NCI-H2171 (cell line): ENCODE measurements at places on chromosomes 4 and X.
A peak's percentile ranks its signal among the peaks of the same experiment; 100 is the strongest.

DNA sequence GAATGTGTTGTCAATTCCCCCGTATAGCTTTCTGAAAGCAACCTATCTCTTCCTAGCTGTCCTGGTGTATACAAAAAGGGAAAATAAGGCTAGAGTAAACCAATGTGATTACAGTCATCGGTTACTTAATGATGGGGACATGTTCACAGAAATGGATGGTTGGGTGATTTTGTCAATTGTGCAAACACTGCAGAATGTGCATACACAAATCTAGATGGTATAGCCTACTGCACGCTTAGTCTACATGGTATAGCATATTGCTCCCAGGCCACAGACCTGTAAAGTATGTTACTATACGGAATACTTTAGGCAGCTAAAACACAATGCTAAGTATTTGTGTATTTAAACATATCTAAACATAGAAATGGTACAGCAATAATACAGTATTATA is 5.1 kb downstream of the DTHD1 start:
- DNase-seq, result no peak

- no peak for DNase-seq
Measured at GRCh38 chr4:146308951-146309350, 94.6 kb downstream of the REELD1 start.

DNA sequence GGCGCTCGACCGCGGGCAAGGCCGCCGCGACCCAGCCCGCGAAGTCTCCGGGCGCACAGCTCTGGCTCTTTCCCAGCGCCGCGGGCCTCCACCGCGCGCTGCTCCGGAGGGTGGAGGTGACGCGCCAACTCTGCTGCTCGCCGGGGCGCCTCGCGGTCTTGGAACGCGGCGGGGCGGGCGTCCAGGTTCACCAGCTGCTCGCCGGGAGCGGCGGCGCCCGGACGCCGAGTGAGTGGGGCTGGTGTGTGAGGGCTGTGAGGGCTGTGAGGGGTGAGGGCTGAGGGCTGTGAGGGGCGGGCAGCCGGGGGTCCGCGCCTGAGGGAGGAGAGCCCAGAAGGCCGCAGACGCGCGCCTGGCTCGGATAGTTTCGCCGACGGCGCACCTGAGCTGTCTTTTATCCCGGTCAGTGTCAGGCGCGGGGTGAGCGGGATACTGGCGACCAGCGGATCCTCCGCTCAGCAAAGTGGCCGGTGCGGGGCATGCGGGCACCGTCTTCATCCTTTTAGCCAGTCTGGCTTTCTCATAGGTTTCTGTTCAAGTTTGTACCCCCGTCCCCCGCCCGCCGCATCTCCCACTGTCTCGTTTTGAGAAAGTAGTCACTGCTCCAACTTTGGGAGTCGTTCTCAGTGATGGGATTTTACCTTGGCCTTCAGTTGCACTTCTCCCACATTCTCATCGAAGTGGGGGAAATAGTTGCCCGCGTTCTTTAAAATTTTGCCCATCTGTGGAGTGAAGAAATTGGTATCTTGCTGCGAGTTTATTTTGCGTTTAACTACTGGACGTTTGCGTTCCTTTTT is 586 bp downstream of the HERC5 start:
- DNase-seq, result no peak

DNA sequence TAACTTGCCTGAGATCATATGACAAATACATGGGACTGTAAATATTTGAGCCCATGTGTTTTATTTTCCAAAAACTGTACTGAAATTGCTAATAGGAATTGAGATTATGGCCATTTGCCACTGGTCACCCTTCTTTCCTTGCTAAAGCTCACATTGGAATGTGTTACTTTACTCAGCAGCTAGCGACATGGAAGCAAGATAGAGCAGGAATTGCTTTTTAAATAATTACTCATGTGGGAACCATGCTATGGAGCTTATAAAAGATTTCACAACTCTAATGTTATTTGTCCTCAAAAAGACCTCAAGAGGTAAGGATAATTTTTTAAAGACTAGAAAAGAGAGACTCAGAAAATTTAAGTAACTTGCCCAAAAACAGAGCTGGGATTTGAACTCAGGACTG is 48.8 kb upstream of the AFAP1 start:
- DNase-seq, result no peak

DNA sequence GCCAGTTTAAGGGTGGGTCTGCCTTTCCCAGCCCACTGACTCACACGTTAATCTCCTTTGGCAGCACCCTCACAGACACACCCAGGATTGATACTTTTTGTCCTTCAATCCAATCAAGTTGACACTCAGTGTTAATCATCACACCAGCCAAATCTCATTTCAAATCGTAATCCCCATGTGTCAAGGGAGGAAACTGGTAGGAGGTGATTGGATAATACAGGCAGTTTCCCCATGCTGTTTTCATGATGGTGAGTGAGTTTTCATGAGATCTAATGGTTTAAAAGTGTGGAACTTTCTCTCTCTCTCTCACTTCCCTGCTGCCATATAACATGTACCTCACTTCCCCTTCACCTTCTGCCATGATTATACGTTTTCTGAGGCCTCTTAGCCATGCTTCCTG is 647.2 kb upstream of the FRG1 start:
- no peak for DNase-seq

- DNase-seq, result no peak
Measured at GRCh38 chrX:46941341-46941740, 29.1 kb downstream of the JADE3 start.

DNA sequence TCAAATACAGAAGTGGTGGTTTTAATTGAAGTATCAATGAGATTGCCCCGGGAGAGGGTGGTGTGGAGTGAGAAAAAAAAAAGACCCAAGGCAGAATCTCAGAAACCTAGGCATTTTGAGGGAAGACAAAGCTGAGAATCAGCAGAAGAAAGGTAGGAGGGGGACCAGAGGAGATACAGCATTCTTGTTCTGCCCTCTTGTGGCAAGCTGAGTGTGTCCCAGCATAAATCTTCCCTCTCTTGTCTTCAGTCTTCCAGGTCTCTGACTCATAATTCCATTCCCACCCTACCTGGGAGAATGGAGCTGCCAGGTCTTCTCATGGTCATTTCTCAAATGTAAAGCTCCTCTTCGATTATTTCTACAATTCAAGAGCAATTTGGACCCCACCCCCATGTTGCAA is 32.7 kb upstream of the MAGED1 start:
- no peak for DNase-seq

DNA sequence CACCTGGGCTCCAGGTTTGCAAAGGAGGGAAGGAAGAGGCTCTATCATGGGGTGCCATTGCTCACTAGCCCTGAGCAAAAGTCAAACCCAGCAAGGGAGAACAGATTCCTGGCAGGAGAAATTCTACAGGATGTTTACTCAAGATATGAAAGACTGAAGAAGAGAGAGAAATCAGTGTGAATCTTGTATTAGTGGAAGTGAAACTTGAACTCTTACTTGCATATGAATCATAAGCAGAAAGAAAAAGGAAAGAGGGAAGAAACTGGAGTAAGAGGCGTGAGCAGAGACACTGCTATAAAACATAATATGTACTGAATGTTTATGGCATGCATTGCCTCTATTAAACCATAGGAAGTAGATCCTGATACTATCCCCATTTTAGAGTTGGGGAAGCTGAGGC is 60.9 kb downstream of the C4orf46 start:
- DNase-seq, result no peak

- DNase-seq, result no peak
Measured at GRCh38 chrX:39144323-39144722, 343.1 kb downstream of the MID1IP1 start.

GRCh38 chrX:8500203-8500602 is 35.6 kb downstream of the VCX3B start:
- no peak for DNase-seq

DNA sequence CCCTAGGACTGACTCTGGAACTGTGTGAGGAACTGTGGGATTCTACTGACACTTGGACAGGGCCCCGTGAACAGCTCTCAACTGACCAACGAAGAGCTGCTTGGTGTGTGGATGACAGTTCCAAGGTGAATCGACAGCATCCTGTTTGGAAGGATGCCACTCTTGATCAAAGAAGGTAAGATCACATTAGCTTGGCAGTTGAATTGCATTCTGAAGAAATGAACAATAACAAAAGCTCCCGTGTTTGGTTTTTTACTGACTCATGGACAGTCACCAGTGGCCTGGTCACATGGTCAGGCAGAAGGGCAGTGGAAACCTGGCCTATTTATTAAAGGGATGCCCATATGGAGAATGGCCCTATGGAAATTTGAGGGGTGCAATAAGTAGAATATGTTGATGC is 33.1 kb upstream of the GPR34 start:
- DNase-seq, result no peak

DNA sequence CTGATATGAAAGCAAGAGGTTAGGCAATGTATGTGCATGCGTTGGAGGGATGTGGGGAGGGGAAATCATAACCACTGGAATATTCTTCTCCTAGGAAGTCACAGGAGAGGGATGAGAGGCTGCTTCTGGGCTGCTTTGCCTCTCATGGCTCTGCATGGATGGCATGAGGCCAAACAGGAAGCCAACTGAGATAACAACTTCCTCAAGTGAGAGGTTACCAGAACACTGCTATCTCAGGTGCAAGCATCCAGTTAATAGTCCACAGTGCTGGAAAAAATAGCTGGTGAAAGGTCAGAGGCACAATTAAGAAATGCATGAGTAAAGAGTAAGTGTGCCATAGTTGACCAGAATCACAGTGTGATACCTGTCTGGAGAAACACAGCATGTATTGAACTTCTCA is 113.3 kb downstream of the ELOVL6 start:
- DNase-seq, result no peak

GRCh38 chr4:150888217-150888616 is 126.9 kb downstream of the LRBA start:
- no peak for DNase-seq

- peak; percentile 8 for DNase-seq
Measured at GRCh38 chr4:169810325-169811323, 52.9 kb upstream of the HPF1 start.

DNA sequence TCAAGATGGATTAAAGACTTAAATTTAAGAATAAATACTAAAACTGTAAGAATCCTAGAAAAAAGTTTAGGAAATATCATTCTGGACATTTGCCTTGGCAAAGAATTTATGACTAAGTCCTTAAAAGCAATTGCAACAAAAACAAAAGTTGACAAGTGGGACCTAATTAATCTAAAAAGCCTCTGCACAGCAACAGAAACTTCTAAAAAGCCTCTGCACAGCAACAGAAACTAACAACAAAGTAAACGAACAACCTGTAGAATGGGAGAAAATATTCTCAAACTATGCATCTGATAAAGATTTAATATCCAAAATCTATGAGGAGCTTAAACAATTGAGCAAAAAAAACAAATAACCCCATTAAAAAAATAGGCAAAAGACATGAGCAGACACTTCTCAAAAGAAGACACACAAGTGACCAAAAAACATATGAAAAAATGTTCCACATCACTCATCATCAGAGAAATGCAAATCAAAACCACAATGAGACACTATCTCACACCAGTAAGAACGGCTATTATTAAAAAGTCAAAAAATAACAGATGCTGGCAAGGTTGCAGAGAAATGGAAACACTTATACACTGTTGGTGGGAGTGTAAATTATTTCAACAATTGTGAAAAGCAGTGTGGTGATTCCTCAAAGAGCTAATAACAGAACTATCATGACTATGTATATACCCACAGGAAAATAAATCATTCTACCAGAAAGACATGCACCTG is 5.5 kb upstream of the OPRPN start:
- no peak for DNase-seq

GRCh38 chr4:45876235-45876890 is 247.5 kb downstream of the GABRG1 start:
- DNase-seq, result no peak

GRCh38 chr4:112531146-112531545 is 15.2 kb upstream of the NEUROG2 start:
- no peak for DNase-seq

DNA sequence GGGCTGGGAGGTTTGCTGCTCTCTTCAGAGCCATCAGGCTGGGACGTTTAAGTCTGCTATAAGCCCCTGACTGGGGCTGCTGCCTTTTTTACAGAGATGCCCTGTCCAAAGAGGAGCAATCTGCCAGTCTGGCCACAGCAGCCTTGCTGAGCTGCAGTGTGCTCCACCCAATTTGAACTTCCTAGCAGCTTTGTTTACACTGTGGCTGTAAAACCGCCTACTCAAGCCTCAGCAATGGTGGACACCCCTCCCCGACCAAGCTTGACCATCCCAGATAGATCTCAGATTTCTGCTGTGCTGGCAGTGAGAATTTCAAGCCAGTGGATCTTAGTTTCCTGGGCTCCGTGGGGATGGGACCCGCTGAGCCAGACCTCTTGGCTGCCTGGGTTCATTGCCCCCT is 40.7 kb downstream of the SPATA18 start:
- no peak for DNase-seq

GRCh38 chr4:131001371-131001770 is 1905.4 kb downstream of the C4orf33 start:
- no peak for DNase-seq

DNA sequence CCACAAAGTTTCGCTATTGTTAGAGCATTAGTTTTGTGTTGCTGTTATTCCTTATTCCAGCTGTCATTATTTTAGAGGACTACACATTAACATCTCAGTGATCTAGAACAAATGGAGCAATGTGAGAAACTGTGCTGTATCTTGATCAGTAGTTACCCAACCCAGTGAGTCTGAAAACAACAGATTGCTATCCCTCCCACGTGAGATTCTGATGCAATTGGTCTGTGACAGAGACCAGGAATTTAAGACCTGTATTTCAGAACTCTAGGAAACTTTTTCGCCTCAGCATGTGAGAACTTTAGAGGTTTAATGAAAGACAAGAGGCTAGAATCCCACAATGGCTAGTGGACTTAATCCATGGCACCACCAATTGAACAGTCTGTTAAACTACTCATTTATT is 35.7 kb upstream of the CDS1 start:
- no peak for DNase-seq

DNA sequence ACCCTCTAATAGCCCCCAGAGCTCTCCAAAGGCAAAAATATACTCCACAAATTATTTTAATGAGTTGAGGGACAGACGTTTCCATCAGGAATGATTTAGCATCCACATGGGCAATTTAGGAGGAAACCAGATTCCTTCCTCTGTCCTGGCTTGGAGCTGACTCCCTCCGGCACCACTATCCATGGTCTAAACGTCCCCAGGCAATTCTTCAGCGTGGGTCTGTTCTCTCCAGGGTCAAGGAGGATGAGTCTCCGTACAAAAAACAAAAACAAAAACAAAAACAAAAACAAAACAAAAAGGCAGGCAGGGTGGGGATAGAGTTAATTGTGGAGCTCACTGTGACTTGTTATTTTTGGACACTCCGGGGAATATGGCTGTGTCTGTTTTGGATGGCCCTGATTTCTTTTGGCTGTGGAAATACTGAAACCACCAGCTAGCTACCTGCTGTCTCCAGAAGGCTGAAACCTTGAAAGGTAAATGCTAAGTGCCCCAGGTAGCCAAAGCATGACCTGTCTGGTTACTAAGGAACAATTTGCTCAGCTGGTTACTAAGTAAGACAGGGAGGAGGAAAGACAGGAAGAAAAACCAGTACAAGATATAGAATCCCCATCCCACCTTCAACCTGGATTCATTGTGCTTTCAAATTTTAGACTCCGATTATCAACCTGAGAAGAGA is 419.1 kb upstream of the LCORL start:
- DNase-seq, result no peak

- DNase-seq, result no peak
Measured at GRCh38 chr4:25437926-25438325, 60.9 kb downstream of the ANAPC4 start.
